ENCODE measurements at places on chromosomes 2 and 18.
A peak's percentile ranks its signal among the peaks of the same experiment; 100 is the strongest.

DNA sequence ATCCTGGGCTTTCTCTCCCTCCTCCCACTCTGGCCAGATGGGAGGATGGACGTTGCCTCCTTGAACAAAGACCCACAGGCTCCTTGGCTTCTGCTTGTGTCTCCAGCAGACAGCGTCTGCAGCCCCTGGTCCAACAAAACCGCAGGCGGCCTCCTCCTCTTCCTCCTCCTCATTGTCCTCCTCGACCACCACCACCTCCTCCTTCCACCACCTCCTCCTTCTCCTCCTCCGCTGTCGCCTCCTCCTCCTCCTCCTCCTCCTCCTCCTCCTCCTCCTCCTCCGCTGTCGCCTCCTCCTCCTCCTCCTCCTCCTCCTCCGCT, 45.7 kb upstream of the ALPP start:
- DNase-seq: no peak

DNA sequence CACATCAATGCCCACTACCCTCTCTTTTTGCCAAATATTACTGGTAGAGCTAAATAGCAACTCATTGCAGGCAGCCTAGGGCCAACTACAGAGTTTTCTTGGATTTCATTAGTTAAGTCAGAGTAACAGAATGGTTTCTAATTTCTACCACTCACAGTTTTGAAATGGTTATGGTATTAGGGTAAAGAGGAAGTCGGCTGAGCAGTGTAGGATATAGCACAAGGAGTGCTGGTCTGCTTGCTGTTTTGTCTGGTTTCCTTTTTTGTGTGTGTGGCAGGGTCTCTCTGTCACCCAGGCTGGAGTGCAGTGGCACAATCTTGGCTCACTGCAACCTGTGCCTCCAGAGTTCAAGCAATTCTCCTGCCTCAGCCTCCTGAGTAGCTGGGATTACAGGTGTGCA, 289.2 kb upstream of the CCDC68 start:
- DNase-seq: no peak

- DNase-seq: no peak
Measured at GRCh38 chr2:96832408-96832753, 11.4 kb downstream of the ANKRD23 start.

DNA sequence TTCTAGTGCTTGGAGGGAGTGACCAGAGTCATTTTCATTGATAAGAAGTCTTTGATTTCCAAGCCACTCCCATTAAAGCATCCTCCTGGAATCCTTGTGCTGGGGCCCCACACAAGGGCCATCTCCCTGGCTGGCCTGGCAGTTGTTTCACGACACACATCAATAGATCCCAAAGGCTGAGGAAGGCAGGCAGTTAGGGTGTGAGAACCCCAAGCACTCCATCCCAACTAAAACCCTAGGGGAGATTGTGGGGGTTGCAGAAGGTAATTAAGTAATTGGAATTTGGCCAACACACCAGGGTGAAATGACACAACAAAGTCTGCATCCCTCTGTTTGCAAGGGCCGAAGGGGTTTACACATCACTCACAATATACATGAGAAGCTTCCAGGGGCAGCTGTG, 578.1 kb upstream of the SYT4 start:
- DNase-seq: no peak

GRCh38 chr2:196153480-196153879, 17.9 kb downstream of the STK17B start:
- DNase-seq: no peak

DNA sequence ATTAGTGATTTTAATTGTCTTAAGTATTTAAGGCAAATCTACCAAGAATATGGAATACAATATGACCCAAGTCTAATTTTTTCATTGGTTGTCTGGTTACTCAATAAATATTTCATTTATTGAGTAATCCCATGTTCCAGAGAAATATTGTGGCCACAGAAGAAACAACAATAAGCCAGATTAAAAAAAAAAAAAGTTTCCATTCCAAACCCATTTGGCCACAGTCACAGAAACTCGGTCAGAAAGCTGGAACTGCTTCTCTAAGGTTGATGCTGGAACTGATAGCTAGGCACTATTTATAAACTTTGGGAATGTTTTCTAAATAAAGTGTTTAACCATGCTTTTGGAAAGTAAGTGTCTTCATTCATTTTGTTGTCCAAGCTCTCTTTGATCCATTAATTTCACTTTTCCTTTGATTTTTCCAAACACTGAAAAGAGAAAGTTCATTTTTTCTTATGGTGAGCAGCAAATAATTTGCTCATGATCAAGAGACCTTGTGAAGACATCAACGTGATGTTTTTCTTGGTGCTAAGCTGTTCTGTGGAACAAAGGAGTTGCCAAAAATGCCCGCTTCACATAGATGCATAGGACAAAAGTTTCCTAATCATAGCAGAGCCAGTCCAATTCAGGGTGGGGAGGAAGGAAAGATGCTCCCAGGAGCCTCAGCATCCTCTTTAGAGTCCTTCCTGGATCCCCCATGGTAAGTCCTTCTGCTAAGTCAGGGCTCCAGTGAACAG, 72.1 kb upstream of the CCBE1 start:
- DNase-seq: no peak

- DNase-seq: no peak
Measured at GRCh38 chr2:113175042-113175628, 1.4 kb downstream of the PSD4 start.

DNA sequence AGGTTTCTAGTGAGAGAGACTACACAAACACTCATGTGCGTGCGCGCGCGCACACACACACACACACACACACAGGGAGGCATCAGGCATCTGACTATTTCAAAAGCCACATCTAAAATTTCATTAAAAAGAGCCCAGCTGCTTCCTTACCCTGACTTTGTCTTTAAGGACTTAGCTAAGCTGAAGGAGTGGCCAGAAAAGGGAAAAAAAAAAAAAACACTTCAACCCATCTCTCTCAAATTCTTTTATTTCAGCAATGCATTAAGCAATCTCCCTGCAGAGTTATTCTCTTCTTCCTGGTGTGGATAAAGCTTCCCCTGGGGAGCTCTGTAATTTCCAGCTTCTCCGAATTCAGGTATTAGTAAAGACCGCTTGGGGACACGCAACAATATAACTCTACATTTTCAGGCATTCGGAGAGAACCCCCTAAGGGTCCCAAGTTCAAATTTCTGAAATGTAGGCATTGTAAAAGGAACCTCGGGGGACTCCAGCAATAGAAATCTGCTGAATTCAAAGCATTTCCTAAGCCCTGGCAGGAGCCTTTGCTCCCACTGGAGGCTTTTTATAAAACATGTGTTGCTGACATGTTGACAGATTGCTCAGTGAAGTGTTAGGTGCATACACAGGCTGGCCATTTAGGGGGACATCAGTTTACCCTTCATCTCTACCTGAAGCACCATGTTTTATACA, 67.0 kb downstream of the ZNF521 start:
- DNase-seq: no peak

GRCh38 chr2:174446531-174446930, 40.3 kb downstream of the GPR155 start:
- no peak for DNase-seq

- DNase-seq: peak; percentile 40
Measured at GRCh38 chr2:170816504-170817092, at the start of gene GAD1. Gene GAD1, plus strand, starts transcription at chr2:170816887. Its CDS starts 1,705 bp downstream, at chr2:170818592.

GRCh38 chr18:50895350-50896045, 16.6 kb downstream of the ME2 start:
- no peak for DNase-seq

GRCh38 chr18:54316071-54316820, 41.4 kb downstream of the STARD6 start:
- DNase-seq: no peak

- DNase-seq: no peak
Measured at GRCh38 chr18:5196253-5197031, 615 bp downstream of the AKAIN1 start.

DNA sequence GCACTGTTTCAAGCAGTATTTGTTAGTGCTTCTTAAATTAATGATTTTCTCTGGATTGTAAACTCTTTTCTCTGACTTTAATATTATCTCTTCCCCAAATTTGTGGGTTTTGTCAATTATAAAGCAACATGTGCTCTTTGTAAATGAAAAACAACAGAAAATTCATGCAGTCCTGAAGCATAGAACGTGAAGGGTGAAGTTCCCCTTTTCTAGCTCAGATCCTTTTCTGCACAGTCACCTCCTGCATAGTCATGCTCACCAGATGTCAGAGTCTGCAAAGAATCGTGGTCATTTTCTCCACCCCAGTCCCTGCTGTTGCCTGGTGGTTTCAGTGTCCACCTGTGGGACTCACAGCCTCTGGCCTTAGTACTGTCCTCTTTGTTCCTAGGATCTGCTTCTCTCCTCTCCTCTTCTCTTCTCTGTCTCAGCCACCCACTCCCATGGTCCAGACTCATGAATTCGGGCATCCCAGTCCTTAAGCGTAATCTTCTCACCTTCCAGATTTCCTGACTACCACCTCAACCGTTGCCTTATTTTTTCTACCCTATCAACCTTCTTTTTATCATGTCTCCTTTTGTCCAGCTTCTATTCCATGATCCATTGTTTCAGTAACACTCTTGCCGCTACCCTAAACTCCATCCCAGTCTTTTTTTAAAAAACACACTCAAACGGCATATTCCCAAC, 229.1 kb downstream of the RTP5 start:
- no peak for DNase-seq

DNA sequence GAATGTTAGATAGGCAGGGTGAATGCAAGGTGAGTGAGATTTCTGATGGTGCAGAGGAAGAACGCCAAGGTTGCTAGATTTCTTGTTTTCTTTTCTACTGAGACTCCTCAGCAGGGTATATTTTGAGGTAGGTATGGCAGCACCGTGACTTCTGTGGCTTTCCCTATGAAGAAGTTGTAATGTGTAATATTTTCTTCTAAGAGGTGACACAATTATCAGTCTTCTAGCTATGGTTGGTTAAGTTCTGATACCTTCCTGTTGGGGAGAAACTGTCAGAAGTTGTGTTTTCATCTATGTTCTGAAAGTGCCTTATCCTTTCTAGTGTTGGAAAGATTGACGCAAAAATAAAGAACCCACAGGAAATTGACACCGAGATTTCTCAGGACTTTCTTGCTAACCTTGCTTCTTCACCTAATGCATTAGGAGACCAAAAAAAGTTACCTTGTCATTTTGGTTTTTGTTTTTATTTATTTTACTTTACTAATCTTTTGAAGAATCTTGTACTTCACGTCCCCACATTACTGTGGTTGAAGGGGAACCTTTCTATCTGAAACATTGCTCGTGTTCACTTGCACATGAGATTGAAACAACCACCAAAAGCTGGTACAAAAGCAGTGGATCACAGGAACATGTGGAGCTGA, 11.9 kb downstream of the IL18R1 start:
- no peak for DNase-seq

DNA sequence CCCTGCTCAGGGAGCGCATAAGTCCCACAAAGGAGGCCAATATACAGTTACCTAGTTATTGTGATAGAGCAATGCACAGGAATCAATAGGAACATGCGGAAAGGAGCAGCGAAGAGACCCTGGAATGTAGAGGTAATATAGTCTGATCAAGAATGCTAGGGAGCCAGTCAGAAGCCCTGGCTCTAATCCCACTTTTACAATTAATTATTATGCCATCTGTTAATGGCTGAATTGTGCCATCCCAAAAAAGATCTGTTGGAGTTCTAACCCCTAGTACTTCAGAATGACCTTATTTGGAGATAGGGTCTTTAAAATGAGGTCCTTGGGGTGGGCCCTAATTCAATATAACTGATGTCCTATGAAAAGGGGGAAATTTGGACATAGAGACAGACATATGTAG, 7.7 kb upstream of the SPATS2L start:
- no peak for DNase-seq

- no peak for DNase-seq
Measured at GRCh38 chr18:58168221-58168620, 124.2 kb downstream of the NEDD4L start.

- no peak for DNase-seq
Measured at GRCh38 chr18:79645291-79645983, 34.2 kb upstream of the CTDP1 start.

- peak; percentile 82 for DNase-seq
Measured at GRCh38 chr2:238684362-238685326, 163.2 kb upstream of the TWIST2 start.

GRCh38 chr2:133802409-133803039, 234.3 kb upstream of the NCKAP5 start:
- DNase-seq: no peak

DNA sequence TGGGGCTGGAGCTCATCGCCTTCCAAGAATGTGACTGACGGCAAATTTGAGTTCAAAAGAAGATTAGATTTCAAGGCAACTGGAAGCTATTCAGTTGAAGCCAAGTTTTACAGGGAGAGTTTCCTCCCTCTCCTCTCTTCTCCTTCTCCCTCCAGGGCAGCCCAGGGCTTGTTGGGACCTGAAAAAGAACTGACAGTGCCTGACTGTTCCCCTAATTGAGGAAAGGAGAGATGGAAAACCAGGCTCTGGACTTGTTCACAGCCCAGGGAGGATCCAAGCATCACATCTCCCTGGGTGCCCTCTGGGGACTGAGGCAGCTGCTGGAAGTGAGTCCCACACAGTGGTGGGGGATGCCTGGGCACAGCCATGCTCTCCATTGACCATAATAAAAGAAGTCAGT, 88.1 kb downstream of the THNSL2 start:
- no peak for DNase-seq
